Amygdala (tissue), 56 donors: ENCODE measurements at places on chromosomes 6 and 20.

DNA sequence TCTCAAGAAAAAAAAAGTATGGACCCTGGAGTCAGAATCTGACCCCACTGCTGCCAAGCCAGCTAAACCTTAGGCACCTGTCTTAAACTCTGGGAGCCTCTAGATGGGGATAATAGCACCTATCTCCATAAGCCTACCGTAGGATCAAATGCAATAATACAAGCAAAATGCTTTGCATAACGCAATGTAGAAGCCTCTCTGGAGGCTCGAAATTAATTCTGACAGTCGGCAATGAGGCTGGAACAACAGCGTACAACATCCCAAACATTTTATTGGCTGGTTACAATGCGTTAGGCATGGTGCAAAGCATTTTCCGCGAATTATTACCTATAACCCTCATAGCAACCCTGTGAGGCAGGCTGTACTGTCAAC, 521 bp downstream of the CDK5RAP1 start:
- no peak for DNase-seq

GRCh38 chr20:10177326-10177725, 41.3 kb upstream of the SNAP25 start:
- no peak for DNase-seq

- DNase-seq = peak; percentile 25
These were observed 61.8 kb downstream of the EPB41L2 start for GRCh38 chr6:131001111-131001736.

GRCh38 chr6:116330511-116330910, 40.2 kb upstream of the DSE start:
- DNase-seq = no peak

DNA sequence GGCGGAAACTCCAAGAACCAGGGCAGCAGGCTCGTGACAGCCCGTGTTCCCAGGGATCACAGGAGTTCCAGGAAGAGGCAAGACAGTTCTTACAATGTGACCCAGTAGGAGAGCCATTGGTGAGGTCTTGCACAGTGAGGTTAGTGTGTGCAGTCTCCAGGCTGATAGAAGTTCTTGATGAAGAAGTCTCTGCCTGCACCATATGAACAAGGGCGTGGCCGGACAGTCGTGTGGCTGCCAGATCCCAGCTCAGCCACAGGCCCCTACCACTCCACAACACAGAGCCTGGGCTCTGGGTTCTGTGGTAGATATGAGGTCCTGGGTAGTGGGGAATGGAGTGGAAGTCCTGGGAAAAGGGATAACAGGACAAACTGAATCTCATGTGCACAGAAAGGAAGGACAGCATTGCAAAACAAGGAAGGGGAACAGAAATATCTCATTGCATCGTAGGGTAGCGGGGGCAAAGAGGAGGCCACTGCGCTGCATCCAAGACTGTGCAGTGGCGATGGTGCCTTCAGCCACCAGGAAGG, 65.2 kb downstream of the STX11 start:
- DNase-seq = peak; percentile 25

DNA sequence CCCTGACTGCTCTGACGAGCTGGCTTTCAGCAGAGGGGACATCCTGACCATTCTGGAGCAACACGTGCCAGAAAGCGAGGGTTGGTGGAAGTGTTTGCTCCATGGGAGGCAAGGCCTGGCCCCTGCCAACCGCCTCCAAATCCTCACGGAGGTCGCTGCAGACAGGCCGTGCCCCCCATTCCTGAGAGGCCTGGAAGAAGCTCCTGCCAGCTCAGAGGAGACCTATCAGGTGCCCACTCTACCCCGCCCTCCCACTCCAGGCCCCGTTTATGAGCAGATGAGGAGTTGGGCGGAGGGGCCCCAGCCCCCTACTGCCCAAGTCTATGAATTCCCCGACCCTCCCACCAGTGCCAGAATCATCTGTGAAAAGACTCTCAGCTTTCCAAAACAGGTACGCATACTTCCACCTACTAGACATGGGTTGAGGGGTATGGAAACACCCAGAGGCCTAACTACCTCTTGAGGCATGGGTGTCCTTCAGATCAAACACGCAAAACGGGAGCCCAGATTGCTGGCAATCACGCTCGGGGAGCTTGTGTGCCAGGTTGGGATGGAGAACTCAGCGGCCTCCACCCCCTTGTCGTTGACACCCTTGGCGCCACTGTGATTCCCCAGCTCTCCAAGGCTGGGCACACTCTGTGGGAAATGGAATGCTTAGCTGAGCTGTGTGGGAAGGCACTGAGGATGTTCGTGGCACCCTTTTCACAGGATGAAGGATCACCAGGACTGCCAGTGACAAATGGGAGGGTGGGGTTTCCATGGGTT, 25.3 kb downstream of the CASS4 start:
- DNase-seq = no peak

- no peak for DNase-seq
These were observed 74.0 kb upstream of the FAM83B start for GRCh38 chr6:54772610-54773009.

DNA sequence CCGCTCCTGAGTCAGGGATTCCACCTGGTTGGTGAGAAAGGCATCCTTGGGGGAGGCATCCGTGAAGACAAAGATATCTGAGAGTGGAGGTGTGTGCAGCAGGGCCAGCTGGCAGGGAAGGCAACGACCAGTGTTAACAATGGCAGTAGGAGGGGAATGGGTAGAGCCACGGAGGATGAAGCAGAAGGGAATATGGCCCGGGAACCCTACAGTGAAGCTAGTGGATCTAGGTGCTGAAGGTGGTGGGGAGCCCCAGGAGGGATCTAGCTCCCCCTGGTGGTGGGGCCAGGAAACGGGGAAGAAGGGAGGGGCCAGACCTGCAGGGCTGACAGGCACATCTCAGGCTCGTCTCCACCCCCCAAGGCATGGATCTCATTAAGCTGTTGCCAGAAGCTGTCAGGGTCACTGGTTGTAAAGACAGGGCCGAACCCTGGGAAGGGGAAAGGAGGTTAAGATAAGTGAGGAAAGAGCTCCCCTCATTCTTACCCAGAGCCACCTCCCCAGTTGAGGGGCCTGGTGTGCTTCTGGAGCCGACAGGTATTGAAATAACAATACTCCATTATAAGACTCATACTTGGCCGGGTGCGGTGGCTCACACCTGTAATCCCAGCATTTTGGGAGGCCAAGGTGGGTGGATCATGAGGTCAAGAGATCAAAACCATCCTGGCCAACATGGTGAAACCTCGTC, 7.3 kb downstream of the VWA7 start:
- DNase-seq = no peak

GRCh38 chr6:17482711-17483110, 89.3 kb downstream of the CAP2 start:
- DNase-seq = no peak

GRCh38 chr6:161242779-161243693, 30.8 kb downstream of the AGPAT4 start:
- DNase-seq = no peak

DNA sequence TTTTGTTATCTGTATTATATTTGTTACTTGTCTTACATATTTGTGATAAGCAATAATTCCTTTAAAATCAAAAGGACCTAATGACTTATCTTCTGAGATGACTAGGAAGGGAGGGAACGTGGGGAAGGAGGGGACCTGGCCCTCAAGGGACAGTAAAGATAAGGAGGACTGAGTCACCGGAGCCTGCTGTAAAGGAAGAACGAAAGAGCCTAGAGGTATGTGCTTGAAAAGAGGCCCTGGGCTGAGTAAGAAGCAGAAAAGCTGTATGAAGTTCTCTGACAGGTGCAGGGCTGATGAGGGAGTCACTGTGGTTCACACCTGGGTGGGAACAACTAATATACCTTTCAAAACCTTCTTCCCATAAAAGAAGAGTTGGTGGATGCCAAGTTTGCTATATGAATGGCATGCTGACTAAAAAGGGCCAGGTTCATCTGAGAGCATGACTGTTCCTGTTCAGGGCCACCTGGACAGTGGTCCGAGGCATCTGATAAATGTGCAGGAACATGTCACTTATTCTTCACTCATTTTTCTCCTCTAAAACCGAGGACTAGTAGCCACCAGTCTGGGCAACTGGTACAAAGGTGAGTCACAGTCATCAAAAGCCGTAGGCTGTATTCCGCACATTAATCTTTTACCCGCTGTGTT, 111.3 kb downstream of the TNFAIP3 start:
- no peak for DNase-seq

GRCh38 chr6:142648036-142648451, 296.9 kb downstream of the HIVEP2 start:
- no peak for DNase-seq

DNA sequence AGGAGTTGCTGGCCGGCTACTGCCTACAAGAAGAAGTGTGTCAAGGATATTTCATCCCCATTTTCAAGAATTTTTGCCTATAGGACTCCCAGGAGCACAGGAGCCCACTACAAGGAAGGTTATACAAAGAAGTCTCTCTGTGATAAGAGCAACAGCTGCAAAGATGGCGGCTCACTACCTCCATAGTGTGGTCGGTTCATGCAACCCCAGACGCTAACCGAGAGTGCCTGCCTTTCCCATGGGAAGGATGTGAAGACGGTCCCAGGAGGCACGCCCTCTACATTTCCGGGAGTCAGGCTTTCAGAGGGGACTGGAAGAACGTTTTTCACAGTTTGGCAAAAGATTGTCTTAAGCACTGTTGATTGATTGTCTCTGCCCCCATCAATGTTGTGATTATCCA, 816.3 kb downstream of the QKI start:
- no peak for DNase-seq

DNA sequence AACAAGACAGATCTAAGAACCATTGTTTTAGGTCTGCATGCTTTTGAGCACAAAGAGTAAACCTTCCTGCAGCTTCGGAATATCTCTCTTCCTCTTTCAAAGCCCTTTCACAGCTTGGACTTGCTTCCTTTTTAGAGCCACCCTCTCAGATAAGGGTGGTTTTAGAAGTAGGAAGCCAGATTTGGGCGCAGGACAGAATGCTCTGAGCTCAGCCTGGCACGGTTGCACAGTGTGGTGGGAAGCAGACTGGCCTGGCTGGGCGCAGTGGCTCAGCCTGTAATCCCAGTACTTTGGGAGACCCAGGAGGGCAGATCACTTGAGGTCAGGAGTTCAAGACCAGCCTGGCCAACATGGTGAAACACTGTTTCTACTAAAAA, 35.6 kb upstream of the PNRC1 start:
- DNase-seq = no peak

DNA sequence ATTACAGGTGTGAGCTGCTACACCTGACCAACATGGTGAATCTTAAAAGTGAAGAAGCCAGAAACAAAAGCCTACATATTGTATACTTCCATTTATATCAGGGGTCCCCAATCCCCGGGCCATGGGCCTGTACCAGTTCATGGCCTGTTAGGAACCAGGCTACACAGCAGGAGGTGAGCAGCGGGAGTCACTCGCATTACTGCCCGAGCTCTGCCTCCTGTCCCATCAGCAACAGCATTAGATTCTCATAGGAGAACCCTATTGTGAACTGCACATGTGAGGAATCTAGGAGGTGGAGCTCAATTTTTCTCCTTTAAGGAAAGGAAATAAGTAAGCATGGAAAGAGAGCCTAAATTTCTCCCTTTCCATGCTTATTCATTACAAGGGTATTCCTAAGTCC, 21.7 kb downstream of the CSNK2A1 start:
- DNase-seq = no peak
